ENCODE measurements at places on chromosomes 16 and 17.
A peak's percentile ranks its signal among the peaks of the same experiment; 100 is the strongest.

- no peak for DNase-seq
These were observed 23.1 kb upstream of the RPL38 start for GRCh38 chr17:74180336-74180735.

DNA sequence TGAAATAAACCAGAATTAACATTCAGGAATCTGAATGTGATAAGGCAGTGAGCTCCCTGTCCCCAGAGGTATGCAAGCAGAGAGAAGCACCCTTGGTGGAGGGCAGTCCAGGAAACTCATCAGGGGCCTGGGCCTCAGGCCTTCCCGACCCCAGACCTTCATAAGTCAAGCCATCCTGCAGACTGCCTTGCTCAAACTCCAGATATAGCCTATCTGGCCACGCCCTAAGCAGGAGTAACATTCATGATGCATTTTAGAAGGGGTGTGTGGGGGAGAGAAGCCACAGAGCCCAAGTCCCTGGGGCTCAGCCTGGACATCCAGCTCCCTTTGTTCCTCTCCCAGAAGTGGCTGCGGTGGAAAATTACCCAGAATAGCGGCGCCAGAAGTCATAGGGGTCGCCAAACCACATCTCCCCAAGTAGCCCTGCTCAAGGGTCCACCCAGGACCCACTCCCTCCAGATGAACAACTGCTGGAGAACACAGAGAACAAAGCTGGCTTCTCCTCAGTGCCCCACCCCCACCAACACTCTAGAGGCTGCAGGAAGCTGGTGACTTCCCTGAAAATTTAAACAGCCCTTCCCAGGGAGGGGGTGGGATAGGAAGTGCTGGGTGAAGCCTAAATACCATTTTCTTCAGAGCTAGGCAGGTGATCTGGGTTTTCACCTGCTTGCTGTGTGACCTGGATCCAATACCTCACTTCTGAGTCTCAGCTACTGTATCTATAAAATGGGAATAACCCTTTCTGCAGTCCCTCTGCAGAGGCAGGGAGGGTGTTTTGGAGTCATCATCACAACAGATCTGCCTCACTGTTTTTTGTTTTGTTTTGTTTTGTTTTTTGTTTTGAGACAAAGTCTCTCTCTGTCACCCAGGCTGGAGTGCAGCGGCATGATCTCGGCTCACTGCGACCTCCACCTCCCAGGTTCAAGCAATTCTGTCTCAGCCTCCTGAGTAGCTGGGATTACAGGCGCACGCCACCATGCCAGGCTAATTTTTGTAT, 1.5 kb upstream of the SREBF1 start:
- DNase-seq = no peak

GRCh38 chr16:80974649-80975376, 31.9 kb downstream of the CMC2 start:
- DNase-seq = no peak

DNA sequence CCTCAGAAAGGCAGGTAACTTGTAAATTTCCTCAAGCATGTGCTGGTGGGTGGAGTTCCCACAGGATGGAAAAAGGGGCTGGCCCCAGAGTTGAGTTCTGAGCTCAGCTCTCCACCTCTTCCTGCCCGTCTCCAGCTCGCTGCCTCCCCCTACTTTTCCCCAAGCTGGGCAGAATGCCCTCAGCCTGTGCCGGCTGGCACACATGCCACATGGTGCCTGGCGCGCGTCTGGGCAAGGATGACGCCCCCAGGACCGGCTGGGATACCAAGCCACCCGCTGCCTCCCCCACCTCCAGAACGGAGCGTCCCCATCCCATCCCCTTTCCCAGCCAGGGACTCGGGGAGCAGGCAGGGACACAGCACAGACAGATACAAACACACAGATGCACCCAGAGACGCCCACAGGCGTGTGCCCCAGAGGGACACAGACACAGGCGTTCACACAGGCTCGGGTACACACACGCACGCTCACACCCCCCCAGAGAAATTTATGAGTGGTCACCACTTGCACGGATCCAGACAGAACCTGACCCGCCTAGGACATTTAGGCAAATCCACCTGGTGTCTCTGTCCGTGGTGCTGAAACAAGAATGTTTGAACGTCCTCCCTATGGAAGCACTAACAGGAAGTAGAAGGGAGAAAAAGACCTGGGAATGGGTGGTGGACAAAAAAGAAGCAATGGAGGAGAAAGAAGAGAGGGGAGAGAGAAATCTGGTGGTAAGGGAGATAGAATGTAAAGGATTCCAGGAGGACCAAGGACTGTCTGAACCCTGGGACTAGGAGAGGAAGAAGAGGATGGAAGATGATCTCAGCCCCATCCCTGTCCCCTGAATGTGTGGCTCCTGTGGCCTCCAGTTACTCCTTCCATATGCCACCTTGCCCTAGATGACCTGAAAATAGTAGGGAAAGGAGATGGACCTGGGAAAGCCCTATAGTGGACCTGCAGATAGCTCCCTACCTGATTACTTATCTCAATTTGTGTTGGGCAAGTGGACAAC, 15.5 kb downstream of the NEUROD2 start:
- peak; percentile 34 for DNase-seq

DNA sequence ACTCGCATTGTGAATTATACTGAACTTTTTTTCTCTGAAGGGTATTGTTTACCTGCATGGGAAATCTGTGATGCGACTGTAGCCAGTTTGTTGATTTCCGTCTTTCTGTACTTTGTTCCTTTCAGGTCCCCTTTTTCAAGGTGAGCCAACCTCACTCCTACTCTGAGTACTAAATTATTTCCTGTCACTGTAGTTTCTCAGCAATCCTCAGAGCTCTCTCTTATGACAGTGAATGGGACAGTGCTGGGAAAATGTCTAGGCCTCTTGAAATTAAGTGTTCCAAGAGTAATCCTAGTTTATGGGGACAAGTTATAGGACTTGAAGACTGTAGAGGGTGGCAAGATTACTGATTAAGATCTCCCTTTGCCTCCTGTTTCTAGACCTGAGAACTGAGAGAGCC, 167.6 kb downstream of the CNTNAP4 start:
- DNase-seq = no peak

DNA sequence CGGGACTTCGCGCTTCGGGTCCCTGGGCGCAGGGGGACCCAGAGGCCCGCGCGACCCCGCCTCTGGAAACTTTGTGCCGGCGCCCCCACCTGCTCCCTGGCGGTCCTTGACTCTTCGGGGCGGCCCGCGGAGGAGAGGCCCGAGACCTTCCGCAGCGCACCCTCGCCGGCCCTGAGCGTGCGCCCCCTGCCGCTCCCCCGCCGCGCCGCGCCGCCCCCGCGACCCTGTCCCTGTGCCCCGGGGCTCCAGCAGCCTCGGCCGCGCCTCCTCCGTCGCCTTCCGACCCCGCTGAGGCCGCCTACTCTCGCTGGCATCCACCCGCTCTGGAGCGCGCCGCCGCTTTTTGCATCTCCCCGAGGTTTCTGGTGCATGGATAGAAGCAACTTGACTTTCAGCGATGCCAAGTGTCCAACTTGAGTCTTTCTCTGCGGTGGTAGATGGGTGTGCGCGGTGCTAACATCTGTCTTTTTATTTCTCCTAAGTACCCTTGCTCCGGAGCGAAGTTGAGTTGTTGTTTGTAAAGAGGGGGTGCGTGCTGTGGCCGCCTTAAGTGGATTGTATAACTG, 414 bp downstream of the DUSP14 start:
- peak; percentile 73 for DNase-seq

Measured in naive thymus-derived CD4-positive, alpha-beta T cell (primary cell).